Purkinje cell (primary cell): ENCODE measurements at places on chromosomes 12 and 14. TPM values are rescaled to one million over a fixed set of nuclear protein-coding genes. Genes with fewer than 3 reads are reported as not detected.

Gene PTPN6
- polyA plus RNA-seq: 0.39 TPM in 1 of 2 replicates, not detected in the other

Gene KCTD10
- 8.3 and 8.8 TPM in 2 replicates for polyA plus RNA-seq

Gene MMP19
- not detected in 2 replicates for polyA plus RNA-seq

Gene NOVA1
- 80.3 and 93.7 TPM in 2 replicates for polyA plus RNA-seq

Gene OR2AP1
- polyA plus RNA-seq: not detected in 2 replicates

Gene OAS2
- polyA plus RNA-seq: 0.34 TPM in 1 of 2 replicates, not detected in the other

Gene FAM186B
- polyA plus RNA-seq: 0.24 TPM in 1 of 2 replicates, not detected in the other
